ENCODE measurements at places on chromosomes 3 and 15.

GRCh38 chr3:41137686-41138111 lies 61.6 kb upstream of the CTNNB1 start:
- DNase-seq, result no peak

DNA sequence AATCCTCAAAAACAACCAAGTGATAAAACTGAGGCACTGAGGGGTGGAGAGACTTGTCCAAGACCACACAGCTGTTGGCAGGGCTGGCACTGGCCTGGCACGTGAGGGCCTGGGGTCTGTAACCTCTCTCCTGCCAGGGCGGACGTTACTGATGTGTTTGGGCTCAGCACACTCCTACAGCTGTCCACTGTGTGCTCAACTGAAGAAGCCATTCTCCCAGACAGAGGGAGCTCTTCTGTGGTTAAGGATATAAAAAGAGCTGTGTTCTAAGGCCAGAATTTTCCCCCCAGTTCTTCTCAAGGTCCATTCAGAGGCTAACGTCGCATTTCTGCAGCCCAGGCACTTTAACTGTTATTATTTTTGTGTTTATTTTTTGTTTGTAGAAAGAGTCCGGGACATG lies 429.0 kb upstream of the ATP11B start:
- DNase-seq, result no peak

- no peak for DNase-seq
These were observed 6.8 kb downstream of the ONECUT1 start for GRCh38 chr15:52783191-52783829.

DNA sequence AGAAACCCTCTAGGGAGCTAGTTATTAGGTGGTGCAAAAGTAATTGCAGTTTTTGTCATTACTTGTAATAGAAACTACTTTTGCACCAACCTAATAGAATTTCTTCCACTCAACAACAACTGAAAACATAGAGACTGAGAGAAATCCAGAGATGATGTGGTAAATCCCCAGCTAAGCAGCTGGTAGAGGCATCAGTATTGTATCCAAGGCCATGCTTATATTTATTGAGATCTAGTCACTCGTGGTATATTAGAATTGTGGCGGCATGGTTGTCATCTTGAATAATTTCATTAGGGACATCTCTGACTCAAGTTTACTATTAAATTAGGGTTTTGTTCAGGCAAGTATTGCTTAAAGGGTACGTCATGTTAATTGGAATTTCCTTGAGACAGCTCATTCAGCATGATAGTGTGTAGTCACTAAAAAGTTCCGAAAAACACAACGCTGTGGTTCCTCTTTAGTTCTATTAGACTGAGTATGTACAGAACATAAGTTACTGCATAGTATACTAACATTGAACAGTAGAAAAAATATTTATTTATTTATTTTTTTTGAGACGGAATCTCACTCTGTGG lies 35.3 kb downstream of the PAK2 start:
- peak; percentile 24 for DNase-seq

GRCh38 chr3:76097589-76097969 lies 312.2 kb upstream of the ZNF717 start:
- DNase-seq, result peak; percentile 37

DNA sequence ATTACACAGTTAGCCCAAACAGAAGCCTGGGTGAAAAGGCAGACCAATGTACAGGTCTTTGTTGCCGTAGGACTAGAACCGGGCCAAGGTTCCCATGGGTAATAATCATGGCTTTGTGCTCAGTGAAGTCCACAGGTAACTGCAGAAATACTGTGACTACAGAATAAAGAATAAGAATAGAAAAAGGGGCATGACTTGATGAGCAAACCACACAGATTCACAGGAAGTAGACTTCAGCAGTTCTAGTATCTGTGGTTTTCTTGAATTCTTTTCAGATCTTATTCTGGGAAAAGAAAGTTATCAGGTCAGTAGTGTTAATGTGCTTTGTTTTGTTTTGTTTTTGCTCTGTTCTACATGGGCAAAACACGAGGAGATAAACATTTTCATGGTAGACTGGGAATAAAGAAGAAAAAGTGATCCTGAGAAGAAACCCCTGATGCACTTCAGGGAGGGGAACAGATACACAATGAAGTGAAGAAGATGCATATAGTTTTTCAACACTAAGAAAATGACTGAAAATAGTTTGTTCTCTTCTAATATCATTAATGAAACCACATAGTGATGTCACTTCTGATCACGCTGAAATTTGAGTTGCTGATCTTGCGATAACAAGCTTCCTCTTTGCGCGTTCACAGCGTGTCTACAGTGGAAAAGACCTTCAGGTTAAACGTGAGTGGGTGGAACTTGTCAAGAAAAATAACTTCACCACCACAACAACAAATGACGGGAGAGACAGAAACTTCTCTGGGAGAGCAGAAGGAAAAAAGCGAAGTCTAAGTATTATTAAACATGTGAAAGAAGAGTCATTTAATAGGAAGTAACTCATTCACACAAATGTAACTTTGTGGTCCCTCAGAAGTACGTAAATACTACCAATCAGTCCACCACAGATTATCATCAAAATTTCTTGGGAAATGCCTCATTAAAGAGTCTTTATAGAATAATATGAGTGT lies 315.8 kb upstream of the SATB1 start:
- no peak for DNase-seq

DNA sequence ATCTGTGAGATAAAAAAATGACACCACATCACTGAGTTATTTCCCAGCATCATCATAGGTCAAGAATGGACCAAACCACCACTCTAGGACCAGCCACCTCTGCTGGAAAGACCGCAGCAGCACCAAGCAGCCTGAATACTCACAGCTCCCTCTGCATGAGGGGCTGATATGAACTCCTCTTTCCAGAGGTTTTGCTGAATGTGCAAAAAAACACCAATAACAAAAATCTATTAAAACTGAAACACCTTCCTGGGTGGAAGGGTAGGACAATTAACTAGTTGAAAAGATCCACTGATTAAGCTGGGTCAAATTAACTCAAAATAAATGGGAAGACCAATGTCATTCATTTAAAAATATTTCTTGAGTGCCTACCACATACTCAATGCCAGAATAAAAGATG lies 28.9 kb upstream of the KCNMB3 start:
- DNase-seq, result no peak

GRCh38 chr15:26537663-26538062 lies 235.2 kb downstream of the GABRB3 start:
- no peak for DNase-seq

DNA sequence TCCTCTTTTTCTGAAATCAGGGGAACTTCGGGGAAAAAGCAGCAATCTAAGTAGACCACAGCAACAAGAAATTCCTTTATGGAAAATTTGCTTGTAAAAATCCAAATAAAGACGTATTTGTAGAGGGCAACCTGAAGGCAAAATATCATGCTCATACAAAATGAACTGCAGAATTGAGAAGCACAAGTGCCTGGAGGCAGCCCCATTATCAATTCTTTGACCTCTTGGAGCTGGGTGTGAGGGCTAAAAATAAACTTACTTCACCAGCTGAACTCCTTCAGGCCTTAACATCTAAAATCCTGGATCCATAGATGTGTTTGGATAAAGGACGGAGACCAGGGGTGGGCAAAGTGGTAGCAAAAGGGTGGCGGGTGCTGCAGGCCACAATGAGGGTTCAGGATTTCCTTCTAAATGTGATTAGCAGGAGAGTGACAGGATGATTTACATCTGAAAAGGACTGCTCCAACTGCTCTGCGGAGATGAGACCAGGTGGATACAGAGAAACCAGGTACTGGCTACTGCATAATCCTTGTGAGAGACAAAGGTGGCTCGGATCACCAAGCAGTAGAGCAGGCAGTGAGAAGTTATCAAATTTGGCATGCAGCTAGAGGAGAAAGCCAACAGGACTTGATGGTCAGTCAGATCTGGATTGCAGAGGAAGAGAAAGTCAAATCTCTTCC lies 81.7 kb upstream of the TJP1 start:
- no peak for DNase-seq

GRCh38 chr3:196699749-196700148 lies 12.3 kb downstream of the CEP19 start:
- DNase-seq, result no peak

- DNase-seq, result peak; percentile 89
These were observed 10.9 kb downstream of the RMDN3 start for GRCh38 chr15:40743921-40744814.

DNA sequence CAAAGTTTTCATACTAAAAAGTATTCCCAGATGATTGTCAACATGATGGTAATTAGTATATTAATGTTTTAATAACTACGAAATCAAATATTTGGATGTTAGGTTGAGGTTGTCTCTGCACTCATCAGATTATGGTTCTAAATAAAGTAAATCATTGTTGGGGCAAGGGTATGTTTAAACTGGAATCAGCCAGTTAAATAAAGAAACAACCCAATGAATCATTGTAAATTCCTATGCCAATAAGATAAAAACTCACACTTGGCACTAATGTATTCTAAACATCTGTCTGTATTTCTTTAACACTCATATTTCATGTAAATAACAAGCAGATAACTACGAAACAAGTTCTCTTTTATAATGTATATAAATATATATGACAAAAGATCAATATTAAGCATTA lies 92.7 kb downstream of the PEAK1 start:
- no peak for DNase-seq

GRCh38 chr3:56254835-56255234 lies 213.4 kb downstream of the ERC2 start:
- DNase-seq, result no peak

- peak; percentile 98 for DNase-seq
These were observed 34.6 kb downstream of the BTD start for GRCh38 chr3:15636028-15636709.

DNA sequence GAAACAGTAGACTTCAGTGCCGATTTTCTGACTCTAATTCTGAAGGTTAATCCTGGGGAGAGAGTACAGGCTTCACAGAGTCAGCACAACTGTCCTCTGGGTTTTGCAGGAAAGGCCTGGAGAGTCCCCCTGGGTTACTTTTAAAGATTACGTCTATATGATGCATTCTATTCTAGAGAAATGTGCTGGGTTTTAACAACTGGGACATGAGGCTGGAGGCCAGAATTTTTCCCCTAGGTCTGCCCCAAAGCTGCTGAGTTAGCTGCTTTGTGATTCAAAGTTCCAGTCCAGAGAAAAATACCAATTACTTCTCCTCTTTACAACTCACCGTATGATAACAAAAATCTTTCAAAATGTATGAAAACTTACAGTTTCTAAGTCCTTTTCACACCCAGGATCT lies 240.7 kb upstream of the TPRG1 start:
- DNase-seq, result no peak

- DNase-seq, result no peak
These were observed 107.9 kb upstream of the DLG1 start for GRCh38 chr3:197406266-197406665.

GRCh38 chr3:188303286-188303799 lies 149.4 kb downstream of the LPP start:
- no peak for DNase-seq

DNA sequence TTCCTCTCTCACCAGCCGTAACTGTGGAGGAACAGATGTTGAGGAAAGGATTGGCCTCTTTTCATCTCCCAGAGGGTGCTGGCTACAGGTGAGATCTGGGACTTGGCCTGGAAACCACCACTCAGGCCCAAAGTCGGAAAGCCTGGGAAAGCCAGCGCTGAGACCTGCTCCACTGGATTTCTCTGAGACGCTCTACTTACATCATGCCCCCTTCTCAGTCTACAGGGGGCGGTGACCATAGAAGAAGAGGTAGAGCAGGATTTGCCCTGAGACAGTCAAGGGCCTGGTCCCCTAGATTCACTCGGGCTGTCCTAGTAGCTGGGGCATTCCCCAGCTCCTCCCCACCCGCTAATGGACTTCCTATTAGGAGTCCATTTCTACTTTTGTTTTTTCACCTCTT lies 80.9 kb downstream of the C3orf38 start:
- DNase-seq, result no peak

DNA sequence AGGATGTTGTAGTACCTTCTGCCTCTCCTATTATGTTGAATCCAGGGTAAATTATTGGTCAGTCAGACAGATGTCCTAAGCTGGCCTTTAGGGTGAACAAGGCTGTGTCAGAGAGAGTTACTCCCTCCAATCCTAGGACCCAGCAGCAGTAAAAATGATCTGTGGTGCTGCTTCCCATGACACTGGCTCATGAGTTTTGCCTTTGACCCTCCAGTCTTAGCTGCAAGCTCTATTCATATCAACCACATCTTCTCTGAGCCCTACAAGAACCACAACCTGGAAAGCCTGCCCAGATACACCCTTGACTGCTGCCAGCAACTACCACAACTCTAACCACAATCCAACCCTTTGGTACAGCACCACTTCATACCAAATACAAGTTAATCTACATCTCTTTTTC lies 27.2 kb upstream of the PHLDB2 start:
- no peak for DNase-seq

DNA sequence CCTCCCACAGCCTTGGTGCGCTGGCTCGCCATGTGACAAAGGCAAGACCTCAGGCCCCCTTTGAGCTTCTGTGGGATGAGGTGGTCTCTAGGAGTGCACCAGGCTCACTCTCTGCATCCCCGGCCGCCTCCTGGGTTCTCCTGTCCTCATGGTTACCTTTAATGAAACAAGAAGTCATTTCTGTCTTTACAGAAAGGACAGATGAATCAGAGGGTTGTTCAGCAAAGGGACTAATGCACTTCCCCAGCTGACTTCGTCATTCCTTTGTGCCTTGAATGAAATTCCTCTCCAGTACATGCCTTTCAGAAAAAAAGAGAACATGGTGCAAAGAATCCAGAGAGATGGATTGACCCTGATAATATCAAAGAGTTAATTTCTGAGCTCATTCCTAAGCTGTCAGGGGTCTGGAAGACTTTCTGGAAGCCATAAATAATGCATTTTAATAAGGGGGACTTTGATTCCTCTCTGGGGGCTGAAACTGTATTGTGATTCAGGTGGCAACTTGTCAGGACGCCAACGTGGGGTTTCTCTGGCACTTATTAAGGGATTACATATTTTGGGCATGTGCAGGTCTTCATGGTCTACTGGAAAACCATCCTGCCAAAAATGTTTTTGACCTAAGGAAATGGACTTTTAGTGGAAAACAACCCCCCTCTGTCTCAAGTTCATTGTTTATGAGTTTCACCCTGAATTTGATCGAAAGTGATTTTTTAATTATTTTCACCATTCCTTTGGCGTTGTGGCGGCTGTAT lies 122.7 kb downstream of the FBLN2 start:
- DNase-seq, result no peak

- DNase-seq, result no peak
These were observed 22.3 kb downstream of the FBLN2 start for GRCh38 chr3:13571264-13571663.

- DNase-seq, result no peak
These were observed 1047.0 kb downstream of the TUSC7 start for GRCh38 chr3:117756563-117756962.

- no peak for DNase-seq
These were observed 445.3 kb downstream of the NAALADL2 start for GRCh38 chr3:175304404-175304803.

- no peak for DNase-seq
These were observed 399.7 kb upstream of the MCTP2 start for GRCh38 chr15:93831641-93832040.

- DNase-seq, result peak; percentile 32
These were observed 776 bp downstream of the VGLL3 start for GRCh38 chr3:86990012-86990733.

DNA sequence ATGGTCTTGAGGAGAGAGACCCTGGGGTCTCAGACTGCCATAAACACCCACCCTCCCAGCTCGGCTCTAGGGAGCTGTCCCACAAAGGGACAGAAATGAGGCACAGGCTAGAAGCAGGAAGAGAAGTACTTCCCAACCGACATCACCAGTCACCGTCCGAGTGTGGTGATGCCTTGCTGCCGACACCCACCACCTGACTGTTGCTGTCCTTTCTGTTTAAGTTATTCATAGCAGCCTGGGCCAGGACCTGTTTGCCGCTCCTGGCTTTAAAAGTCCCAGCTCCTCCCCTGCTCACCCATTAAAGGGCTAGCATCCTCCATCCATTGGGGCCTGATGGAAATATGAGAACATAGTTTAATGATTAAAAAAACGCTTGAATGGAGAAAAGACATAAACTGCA lies 13.2 kb upstream of the SPG11 start:
- no peak for DNase-seq

All from HCEC 1CT (cell line).